ENCODE measurements at places on chromosomes 5 and 9.

DNA sequence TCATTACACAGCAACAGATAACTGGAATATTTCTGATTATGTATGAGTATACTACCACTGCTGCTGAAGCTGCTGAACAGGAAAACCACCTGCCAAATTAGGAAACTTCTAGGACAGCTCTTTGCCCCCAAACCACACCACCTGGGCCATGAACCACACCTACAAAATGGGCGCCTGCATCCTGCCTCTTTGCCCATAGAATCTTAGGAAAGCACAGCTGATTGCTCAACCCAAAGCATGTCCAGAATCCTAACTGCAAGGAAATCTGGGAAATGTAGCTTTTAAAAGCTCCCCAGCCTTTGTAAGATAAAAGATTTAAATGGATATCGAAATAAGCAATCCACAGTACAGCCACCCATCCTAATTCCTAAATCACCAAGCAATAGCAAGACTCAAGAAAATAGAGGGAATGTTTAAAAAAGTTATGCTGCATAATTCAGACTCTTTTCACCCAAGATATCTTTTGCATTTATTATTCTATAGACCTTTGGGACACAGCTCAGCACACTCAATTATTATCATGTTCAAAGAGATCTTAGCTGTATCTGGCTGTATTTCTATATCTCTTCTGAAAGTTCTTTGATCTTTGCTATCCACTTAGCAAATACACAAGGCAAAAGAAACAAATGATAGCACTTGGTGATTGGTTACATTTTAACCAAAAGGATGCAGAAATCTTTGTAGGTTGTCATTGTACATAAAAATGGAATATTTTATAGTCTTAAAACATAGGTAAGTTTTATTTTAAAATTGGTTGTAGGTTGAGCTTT lies 6.8 kb upstream of the C9orf152 start:
- DNase-seq, result no peak

- DNase-seq, result no peak
These were observed 109.7 kb downstream of the F2RL2 start for GRCh38 chr5:76513476-76513875.

DNA sequence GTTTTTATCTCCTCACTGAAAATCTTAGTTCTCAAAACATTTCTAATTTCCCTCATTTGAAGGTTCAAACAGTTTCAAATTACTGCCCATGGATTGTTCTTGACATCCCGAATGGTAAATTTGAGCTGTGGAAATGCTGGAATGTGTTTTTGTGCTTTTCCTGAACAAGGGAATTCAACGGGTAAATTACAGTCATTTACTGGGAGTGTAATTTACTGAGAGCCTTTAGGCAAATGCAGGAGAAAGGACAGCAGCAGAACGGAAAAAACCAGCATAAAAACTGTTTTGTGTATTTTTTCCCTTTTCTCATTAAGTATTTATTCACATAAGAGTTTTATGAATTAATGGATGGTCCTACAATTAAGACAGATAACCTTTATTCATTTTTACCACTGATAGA lies 139.2 kb downstream of the PBX3 start:
- DNase-seq, result no peak

DNA sequence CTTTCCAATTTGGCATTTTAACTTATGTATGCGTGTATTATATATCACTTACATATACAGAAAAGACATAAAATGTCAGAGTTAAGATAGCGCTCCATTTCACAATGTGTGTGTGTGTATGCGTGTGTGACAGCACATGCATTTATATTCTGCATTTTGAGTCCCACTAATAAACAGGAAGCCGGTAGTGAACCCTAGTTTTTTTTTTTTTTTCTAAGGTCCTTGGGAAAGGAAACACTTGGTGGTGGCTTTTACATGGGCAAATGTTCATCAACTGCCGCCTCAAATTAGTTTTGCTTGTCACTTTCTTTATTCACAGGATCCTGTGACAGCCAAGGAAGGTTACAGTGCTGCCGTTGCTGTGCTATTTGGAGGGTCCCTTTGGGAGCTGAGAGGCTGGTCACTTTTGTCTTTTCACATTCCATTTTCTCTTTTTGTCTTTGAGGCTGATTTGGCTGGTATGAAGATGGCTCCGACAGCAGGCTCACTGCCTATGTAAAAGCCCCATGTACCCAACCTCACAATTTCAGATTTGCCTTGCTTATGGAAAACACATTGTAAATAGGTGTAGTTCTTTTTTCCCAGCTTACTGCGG lies 298.9 kb downstream of the CSNK1G3 start:
- no peak for DNase-seq

DNA sequence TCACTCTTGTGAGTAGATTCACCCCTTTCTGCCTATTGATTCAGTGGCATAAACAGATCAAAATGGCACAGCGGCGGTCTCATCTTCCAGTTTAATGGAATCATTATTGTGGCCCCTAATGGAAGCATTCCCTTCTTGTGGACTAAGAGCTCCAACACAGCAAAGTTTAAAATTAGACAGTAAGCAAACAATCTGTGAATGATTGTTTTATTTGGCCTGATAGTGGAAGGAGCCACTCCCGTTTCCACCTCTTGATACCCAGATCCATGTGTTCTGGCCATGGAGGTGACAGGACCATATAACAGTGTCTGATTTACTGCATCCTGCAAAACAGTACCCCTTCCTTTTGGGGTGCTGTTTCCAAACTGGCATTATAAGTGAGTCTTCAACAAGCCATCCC lies 41.2 kb upstream of the BARX1 start:
- no peak for DNase-seq

DNA sequence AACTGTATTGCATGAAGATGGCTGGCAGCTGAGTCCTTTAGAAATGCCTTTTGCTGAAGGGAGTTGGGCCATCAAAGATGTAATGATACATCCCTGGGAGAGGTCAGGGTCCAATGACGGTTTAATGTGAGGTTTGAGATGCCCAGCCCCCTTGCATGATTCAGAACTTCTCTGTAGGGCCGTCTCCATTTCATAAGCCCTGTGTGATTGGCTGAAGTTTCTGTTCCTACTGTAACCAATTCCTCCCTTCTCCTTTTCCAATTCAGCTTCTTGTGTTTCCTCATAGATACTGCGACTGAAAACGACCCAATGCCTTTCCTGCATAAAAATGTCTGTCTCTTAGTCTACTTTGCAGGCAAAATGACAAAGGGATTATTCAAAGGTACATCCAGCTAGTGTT lies 47.9 kb upstream of the ST8SIA4 start:
- no peak for DNase-seq

- no peak for DNase-seq
These were observed 1879.9 kb upstream of the ACO1 start for GRCh38 chr9:30504502-30504905.

DNA sequence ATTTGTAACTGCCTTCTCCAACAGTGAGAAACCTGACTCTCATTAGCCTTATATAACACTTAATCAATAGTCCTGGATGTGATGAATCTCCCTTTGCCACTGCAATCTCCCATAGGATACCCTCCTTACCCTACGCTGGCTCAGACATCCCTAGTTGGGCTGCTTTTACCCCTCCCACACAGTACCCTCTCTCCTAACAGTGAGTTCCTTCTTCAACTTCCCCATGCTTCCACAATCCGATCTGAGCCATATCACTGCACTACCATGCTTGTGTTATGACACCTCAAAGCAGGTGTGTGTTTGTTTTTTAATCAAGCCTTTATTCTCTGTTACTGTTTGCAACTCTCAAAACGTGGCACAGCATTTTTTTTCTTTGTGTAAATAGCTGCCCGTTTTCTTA lies 60.5 kb upstream of the C9orf72 start:
- DNase-seq, result no peak

DNA sequence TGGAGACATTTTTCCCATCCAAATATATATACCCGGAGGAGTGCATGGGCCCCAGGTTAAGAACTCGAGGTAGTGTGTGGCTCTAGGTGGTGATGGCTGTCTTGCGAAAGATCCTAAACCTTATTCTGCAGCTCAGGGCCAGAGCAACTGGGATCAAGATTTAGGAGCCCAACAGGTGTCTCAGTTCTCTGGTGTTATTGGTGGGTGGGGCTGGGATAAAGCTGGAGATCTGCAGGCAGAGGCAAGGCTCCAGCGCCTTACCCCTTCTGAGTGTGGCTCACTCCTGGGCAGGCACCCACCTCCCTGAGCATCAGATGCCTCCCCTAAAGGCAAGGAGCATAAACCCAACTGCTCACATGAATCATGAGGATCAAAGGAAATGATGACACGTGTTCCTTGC lies 11.2 kb downstream of the UBE2QL1 start:
- no peak for DNase-seq

DNA sequence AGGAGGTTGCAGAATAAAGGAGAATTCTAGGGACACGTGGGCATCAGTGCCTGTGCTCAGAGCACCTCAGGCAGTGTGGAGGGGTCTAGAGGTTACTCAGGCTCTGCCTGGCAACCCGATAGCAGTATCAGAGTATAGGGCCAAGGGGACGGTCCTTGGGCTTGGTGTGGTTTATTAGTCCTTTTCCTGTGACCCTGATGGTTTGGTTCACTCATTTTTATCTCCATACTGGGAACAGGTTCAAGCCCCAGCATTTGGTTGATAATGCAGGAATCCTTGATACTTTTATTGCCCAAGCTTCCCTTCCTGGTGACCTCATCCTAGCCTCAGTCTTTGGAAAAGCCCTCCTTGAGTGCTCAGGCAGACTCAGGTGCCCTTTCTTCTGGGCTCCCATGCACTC lies 35.5 kb downstream of the FXN start:
- no peak for DNase-seq

DNA sequence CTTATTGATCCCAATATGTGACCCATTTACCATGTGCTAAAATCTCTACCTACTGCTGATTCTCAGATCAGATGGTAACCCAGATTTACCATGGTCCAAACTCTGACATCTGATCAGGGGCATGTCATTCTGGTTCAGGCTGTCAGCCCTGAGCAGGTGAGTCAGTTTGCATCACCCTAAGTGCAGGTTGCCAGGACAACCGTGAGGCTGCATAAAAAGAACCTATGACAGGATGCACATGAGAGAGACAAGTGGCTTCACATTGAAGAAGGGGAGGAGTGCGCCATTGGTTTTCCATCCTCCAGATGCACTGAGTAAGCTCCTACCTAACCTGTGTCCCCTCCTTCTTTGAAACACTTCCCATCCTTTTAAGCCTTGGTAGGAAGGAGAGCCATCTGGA lies 801 bp upstream of the PRSS3 start:
- no peak for DNase-seq

DNA sequence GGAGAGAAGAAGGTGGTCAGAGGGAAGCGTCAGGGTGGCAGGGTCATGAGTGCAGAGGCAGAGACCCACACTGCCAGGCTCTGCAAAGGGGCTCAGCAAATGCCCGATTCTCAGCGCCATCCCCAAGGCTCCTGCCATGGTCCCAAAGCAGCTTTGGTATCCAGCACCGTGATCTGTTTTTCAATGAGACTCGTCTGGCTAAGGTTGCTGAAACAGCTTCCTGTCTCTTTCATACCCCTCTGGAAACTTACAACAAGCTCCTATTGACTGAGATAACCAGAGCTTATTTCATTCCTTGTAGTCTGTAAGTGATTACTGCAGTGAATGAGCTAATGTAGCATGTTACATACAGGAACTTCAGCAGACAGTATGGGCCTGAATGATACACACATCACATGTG lies 568.6 kb upstream of the DAP start:
- DNase-seq, result no peak

- no peak for DNase-seq
These were observed 1.9 kb upstream of the ANKRD18A start for GRCh38 chr9:38622288-38622674.

GRCh38 chr5:113293068-113293974 lies 141.5 kb downstream of the TSSK1B start:
- no peak for DNase-seq

GRCh38 chr5:6253281-6253680 lies 125.1 kb downstream of the MED10 start:
- no peak for DNase-seq

- no peak for DNase-seq
These were observed 566.0 kb downstream of the CAAP1 start for GRCh38 chr9:26326563-26326962.

DNA sequence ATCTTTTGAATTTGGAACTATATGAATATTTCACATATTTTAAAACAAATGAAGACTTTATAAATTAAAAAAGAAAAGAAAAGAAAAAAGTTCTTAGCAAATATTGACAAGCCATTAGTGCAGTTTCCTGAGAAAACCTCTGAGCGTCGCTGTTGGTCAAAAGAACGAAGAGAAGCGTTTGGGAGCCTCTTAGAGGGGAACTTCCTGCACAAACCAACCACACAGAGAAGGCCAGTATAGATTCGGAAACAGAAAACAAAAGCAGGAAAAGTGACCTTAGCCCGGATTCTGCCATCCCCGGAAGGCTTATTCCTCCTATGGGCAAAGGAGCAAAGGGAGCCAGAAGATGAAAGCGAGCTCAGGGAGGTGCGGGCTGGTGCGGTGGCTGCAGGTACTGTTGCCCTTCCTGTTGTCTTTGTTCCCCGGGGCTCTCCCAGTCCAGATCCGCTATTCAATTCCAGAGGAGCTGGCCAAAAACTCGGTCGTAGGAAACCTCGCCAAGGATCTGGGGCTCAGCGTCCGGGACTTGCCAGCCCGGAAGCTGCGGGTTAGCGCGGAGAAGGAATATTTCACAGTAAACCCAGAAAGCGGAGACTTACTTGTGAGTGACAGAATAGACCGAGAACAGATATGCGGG lies at the start of gene PCDHGB2:
Gene PCDHGB2, plus strand, starts transcription at position 205 of the 637 bp plus-strand sequence. Its CDS starts 142 bp downstream, at position 347.
- no peak for DNase-seq

DNA sequence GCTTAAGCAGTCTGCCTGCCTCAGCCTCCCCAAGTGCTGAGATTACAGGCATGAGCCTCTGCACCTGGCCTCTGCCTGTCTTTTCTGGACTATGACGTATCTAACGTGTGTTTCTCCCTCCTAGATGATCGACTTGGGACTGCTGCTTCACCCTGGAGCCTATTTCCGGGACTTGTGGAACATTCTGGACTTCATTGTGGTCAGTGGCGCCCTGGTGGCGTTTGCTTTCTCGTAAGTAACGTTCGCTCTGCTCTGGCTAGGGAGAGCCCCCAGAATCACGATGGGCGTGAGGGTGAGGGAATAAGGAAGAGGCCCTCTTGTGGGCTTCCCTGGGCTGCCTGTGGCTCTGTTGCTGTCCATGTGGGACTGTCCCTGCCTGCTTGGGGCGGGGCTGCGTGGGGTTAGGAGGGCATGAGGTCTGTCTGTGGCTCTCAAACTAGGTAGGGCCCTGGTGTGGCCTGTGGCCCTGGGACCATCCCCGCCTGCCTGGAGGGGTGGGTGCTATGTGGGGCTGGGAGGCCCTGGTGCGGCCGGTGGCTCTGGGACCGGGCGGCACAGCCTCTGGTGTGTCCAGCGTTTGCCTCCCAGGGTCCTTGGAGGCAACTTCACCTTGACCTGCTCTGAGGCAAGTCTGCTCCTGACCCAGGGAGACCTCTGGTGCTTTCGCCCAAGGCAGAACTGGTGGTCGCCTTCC lies 171.7 kb downstream of the CACNA1B start:
- DNase-seq, result no peak

DNA sequence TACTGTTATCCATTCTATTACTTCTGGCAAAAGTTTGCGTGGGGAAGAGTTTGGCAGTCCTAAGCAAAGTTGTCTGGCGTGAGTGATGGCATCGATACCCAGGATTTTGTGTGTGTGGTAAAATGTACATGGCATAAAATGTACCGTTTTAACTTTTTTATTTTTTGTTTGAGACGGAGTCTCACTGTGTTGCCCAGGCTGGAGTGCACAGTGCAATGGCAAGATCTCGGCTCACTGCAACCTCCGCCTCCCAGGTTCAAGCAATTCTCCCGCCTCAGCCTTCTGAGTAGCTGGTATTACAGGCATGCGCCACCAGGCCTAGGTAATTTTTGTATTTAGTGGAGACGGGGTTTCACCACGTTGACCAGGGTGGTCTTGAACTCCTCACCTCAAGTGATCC lies 55.4 kb upstream of the TJP2 start:
- no peak for DNase-seq
